Activated CD4-positive, alpha-beta T cell treated with anti-CD3 and anti-CD28 coated beads, Interleukin-2, amount 10 ng/mL, durations not matched to agents 7 days and 5 days (primary cell): ENCODE measurements at places on chromosomes 2 and 18.

DNA sequence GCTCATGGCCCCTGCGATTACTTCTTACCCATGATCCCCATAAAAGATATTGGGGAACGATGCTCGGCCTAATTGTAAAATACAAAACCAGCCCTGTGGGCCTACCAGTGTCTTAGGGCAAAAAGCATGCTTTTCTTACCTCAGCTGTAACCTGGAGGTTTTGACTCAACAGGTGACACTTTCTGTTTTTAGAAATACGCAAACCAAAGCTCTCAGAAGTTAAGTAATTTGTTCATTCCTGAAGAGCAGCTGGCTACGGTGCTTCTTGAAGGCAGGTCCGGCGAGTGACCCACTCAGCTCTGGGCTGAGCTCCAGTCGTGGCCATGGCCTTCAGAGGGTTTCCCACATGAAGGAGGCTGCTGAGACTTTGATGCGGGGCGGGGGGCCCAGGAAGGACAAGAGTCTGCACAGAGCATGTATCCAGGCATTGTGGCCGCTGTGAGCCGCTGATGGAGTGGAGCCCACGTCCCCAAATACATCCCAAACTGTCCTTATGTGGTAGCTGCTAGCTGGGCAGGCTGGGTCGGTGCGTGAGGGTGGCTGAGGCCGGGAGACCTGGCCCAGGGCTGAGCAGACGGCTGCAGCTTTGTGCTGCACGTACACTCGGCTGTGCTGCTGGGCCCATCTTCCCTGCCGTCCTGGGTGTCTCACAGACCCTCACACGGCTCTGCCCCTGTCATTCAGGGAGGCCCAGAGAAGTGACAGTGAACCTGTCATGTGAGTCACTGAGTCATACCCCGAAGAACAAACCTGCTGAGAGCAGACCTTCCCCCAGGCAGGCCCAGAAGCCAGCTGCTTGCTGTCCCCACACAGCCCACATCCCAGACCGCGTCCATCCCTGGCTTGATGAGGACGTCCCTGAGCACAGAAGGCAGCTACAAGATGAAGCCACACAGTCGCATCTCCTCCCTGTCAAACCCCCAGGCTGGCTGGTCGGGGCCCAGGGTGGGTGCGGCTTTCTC lies 34.1 kb downstream of the ITGB1BP1 start:
- no peak for DNase-seq

DNA sequence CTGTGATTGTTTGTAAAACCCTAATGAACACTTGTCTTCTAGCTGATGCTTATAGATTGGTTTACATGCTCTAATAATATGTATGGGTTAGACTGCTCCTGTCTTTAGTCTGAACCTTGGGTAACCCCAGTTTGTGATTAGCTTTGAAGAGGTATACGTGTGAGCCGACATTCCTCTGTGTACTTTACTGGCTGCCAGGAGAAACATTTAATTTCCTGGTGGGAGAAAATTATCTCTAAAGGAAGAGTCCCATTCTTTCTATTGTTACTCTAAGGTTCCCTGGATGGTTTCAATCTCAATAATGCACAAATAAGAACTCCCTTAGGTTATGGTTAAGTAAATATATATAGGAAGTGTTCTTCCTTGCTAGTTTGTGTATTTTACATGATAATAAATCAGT lies 143.6 kb upstream of the ZSWIM2 start:
- DNase-seq: no peak

DNA sequence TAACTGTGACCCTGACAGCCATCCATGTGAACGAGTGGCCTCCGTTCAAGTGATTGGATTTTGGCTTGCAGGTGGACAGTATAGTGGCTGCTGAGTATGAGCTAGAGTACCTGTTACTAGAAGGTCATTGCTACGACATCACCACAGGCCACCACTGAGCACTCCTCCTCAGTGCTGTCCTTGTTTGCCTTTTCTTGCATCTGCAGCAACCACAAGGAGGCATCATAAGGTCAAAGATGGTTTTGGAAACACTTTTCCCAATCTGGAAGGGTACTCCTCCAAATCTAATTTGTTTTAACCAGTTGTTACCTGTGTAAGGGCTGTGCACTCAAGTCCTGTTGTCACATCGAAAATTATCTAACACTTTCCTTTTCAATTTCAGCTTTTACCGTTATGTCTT lies 81.2 kb downstream of the UGGT1 start:
- no peak for DNase-seq

DNA sequence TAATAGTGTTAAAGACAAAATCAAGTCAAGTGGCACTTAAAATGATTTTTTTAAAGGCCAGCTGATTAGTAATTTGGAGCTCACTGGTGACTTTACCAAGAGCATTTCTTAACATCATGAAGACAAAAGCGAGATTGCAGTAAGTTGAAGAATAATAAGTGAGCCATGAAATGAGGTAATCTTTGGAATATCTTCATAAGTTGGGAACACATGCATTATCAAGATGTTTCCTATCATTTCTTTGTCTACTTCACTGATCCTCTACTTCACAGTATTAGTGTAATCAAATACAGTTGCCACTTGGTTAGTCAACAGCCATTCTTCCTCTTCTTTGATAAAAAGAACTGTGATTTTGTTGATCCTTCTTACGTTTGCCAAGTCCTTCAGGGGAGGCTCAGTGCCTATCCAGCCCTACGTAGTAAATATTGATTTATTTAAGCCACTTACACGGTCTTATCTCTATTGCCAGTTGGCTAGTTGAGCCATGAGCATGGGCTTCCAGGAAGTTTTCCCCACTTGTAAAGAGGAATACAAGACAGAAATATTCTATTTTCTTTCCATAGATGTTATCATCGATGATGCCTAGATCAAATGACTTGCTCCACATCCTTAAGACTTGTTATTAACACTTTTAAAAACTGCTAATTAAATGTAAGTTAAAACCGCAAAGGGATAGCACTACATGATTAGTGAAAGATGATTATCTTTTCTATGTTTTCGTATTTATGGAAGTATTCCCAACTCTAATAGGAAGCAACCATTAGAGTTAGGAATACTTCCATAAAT lies 46.1 kb downstream of the YES1 start:
- DNase-seq: no peak

GRCh38 chr2:230640540-230641011 lies 72.1 kb upstream of the CAB39 start:
- DNase-seq: no peak

DNA sequence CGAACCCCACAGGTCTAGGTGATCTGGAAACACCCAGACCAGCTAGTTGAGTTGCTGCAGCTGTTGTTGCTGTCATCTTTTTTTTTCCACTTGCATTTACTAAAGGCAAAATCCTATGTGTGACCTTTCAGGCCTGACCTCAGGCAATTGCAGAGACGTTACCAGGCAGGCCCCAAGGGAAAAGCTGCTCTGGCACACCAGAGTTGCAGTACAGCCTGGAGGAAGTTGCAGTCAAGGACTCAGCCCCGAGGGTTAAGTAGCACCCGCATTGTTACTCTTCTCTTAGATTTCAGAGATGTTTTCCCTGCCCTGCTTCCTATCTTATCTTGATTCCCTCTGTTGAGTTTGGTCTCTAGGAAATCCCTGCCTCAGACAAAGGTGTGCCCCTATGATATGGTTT lies 45.2 kb upstream of the SMAD2 start:
- DNase-seq: no peak

DNA sequence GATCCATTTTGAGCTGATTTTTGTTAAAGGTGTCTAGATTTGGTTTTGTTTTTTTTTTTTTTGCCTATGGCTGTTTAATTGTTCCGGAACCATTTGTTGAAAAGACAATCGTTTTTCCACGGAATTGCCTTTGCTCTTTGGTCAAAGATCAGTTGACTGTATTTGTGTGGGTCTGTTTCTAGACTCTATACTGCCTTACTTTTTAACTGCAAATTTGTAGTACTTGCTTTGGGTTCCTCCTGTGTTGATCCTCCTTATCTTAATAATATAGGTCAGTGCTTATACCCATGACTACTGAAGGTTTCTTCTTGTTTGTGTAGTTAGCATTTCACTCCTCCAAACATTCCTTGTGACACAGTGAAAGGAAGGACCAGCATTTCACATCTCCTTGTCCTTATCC lies 30.4 kb downstream of the CERS6 start:
- no peak for DNase-seq

DNA sequence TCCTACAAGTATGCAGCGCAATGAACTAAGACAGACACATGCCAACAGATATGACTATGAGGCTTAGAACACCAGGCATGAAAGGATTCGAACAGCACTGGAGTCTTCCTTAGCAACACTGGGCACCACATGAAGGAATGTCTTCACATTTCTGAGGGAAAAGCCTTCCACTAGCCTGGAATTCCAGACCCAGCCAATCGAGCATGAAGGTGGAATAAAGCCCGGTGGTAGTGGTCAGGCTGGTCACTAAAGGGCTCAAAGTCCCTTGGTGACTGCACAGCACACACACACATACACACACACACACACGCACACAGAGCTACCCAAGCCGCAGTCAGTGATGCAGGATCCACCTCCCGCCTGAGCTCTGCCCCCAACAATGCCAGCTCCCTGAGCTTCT lies 19.7 kb upstream of the SFXN5 start:
- DNase-seq: no peak

- no peak for DNase-seq
Observed at GRCh38 chr2:887639-888038, 63.0 kb upstream of the SNTG2 start.

DNA sequence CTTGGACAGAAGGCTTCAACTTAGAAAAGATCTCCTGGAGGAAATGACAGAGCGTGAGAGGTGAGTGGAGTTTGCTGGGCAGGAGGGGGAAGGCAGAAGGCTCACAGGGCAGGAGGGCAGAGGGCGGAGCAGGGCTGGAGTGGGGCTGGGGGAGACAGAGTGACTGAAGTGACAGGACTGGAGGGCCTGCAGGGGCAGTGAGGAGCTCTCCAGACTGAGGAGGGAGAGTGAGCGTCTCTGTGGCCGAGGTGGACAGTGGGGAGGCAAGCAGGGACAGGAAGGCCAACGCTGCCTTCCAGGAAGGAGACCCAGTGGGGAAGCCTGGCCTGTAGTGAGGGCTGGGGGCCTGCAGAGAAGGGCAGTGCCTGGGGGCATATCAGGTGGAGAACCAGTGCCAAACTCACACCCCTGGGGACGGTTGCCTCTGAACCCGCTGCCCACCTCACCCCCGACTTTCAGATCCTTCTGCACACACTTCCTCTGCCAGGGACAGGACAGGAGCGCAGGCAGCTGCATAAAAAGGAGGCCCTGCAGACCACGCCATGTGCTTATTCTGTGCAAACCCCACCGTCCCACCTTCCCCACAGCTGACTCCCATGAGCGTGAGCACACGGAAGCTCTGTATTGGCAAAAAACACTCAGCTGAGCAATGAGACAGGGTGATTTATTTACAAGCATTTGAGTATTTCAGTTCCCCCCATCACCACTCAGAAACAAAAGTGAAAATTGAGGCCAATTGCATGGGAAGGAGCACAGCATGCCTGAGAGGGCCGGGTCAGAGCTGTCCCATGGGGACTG lies 244.3 kb downstream of the FAM210A start:
- DNase-seq: no peak

GRCh38 chr2:55782528-55783173 lies 89.0 kb upstream of the PNPT1 start:
- DNase-seq: no peak

- peak; percentile 52 for DNase-seq
Observed at GRCh38 chr2:235135990-235136561, 184.3 kb downstream of the SH3BP4 start.

GRCh38 chr2:47238638-47239037 lies 83.5 kb upstream of the STPG4 start:
- DNase-seq: no peak

DNA sequence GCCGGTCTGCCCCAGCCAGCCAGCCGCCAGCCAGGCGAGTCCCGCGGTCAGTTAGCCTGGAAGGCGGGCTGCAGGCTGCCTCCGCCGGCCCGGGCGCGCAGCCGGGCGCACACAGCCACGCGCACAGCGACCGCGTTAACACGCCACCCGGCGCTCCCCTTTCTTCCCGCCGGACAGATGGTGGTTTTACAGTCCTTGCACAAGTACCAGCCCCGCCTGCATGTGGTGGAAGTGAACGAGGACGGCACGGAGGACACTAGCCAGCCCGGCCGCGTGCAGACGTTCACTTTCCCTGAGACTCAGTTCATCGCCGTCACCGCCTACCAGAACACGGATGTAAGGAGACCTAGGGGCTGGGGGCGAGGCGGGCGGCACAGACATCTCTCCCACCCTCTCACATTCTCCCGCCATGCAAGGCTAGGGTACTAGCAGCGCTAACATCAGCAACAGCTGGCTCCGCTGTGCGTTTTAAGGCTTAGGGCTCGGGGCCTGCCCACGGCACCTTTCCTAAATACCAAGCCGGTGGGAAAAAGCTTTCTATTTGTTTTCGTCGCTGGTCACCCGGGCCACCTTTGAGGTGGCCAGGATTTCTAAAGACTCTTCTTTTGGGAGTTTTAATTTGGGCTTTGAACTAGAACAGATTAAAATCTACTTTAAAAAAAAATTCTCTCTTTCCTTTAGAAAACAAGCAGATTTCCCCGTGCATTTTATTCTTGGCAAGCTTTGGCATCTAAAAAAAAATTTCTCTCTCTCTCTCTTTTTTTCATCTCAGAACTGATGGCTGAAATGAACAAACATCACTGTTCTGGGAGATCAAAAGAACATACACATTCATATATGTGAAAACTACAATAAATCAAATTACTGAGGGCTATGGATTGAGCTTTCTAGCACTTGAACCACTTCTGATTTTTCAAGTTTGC lies 2.9 kb downstream of the TBR1 start:
- no peak for DNase-seq

DNA sequence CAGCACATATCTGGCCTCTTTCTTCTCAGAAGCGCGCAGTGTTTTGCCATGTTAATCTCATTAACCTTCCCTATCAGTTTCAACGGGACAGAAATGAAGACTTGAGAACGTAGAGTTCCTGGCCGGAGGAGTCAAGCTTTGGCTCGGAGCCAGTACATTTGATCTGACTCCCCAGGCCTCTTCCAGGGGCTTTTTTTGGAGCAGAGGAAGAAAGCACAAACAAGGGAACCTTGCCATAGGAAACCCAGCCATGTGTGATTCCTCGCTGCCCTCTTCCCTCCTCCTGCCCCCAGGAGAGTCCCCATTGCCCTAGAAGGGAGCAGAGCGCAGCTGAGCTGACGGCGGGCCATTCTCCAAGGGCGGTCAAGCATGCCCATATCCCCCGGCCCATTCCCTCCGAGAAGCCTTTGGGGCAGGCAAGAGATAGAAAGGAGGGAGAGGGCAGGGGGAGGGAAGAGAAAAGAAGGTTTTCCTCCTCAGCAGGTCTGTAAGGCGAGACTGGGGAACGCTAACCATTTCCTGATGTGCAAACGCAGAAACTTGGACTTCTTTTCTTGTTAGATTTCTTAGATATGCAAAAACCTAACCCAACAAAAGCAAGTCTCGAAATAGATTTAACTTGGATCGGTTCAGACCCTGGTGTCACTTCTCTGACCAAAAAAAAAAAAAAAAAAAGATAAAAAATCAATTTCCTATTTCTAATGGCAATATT lies 63.7 kb upstream of the POU3F3 start:
- no peak for DNase-seq

- DNase-seq: no peak
Observed at GRCh38 chr2:74461187-74462053, 3.2 kb downstream of the WBP1 start.
